RPMI7951 (cell line): ENCODE measurements at places on chromosomes 1 and 21. TPM values are rescaled to one million over a fixed set of nuclear protein-coding genes. Genes with fewer than 3 reads are reported as not detected.

Gene IGSF5
- not detected in 2 replicates for total RNA-seq

Gene ERVH48-1
- total RNA-seq: not detected in 2 replicates

Gene ARHGAP29
- 10.7 and 13.6 TPM in 2 replicates for total RNA-seq

Gene TTC39A
- 0.24 TPM in 1 of 2 replicates, not detected in the other for total RNA-seq

Gene RNF186
- not detected in 2 replicates for total RNA-seq

Gene CFAP107
- not detected in 2 replicates for total RNA-seq

Gene ELF3
- not detected in 2 replicates for total RNA-seq

Gene AMY2B
- 0.48 and 0.88 TPM in 2 replicates for total RNA-seq

Gene ST6GALNAC3
- 0.48 and 0.49 TPM in 2 replicates for total RNA-seq

Gene AIRE
- total RNA-seq: 0.10 TPM in 1 of 2 replicates, not detected in the other

Gene IFI44L
- 5.4 and 9.4 TPM in 2 replicates for total RNA-seq

Gene VWA5B1
- total RNA-seq: not detected in 2 replicates

Gene CNTN2
- not detected in 2 replicates for total RNA-seq

Gene DUSP10
- total RNA-seq: 27.8 and 35.1 TPM in 2 replicates

Gene INAVA
- 18.0 and 19.9 TPM in 2 replicates for total RNA-seq

Gene ITLN2
- total RNA-seq: not detected in 2 replicates

Gene CFHR4
- total RNA-seq: not detected in 2 replicates

Gene C1QB
- not detected in 2 replicates for total RNA-seq

Gene RHCE
- total RNA-seq: 0.24 and 0.78 TPM in 2 replicates

Gene WDR64
- total RNA-seq: not detected in 2 replicates

Gene CYP4A22
- total RNA-seq: not detected in 2 replicates

Gene GJA8
- total RNA-seq: 0.12 TPM in 1 of 2 replicates, not detected in the other

Gene OR2W3
- 0.24 TPM in 1 of 2 replicates, not detected in the other for total RNA-seq

Gene ZNF695
- total RNA-seq: 8.4 and 8.8 TPM in 2 replicates
